ENCODE measurements at places on chromosomes 5 and 9.

DNA sequence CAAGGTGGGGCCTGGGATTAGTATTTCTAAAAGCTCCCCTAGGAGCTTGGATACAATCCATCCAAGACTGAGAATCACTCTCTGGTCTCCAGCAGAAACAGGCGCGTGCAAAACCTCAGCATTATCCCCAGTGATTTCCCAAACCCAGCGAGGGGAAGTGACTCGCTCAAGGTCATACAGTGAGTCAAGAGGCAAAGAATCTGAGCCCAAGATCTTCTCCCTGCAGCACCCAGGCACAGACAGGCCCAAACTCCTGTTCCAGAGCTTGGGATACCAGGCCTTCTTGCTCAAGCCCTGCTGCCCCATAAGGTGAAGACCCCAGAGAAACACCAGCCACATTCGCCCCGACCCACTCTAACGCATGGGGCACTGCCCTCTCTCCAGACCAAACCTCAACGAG lies 33.2 kb downstream of the SHB start:
- no peak for DNase-seq

DNA sequence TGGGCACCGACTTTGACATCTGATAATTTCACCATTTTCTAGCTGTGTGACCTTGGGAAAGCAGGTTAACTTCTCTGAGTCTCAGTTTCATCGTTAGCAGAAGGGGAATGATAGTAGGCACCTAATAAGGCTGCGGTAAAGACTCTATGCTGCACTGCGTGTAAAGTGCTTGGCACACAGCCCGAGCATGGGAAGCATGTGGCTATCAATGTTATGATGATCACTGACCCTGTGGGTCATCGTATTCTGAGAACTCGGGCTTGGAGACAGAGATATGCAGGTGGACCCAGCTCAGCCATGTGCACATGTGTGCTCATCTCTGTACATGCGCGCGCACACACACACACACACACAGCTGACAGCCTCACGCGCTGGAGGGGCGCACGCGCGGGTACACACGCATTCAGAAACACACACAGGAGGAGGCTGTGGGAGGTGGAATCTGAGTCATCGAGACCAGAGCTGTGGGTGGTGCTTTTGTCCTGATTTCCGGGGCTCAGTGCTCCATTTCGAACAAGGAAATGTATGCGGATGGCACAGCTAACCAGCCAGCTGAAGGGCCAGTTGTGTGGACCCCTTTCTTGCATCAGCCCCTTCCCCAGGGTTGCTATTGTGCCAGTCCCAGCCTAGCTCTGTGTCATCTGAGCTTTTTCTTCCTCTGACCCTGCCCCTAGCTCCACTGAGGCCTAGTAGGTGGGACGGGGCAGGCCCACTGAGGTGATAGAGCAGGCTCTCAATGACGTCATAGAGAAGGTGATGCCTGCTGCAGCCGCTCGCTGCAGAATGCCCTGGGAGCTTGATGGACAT lies 11.1 kb upstream of the ARAP3 start:
- no peak for DNase-seq

- DNase-seq: no peak
Measured at GRCh38 chr5:42514754-42515153, 91.5 kb downstream of the GHR start.

DNA sequence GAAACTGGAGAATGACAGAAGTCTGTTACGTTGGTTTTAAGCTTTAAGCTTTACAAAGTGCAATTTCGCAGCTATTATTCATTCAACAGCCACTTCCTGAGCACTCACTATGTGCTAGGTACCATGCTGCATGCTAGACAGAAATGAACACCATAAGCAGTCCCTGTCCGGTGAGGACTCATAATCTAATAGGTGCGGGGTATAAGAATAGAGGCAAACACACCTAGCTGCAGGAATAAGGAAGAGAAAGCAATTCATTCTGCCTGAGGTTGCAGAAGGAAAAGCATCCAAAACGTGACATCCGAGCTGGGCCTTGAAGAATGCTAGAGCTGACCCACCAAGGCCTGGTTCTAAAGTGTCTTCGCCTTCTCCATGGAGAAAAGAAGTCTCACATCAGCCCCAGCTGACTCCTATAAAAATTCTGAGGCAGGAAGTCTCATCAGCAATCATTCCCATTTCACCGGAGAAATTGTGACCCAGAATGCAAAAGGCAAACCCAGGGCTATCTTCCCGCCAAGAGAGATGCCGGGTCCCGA lies 542 bp downstream of the FKBP15 start:
- DNase-seq: no peak

- no peak for DNase-seq
Measured at GRCh38 chr9:134937566-134938345, 20.0 kb upstream of the FCN1 start.

DNA sequence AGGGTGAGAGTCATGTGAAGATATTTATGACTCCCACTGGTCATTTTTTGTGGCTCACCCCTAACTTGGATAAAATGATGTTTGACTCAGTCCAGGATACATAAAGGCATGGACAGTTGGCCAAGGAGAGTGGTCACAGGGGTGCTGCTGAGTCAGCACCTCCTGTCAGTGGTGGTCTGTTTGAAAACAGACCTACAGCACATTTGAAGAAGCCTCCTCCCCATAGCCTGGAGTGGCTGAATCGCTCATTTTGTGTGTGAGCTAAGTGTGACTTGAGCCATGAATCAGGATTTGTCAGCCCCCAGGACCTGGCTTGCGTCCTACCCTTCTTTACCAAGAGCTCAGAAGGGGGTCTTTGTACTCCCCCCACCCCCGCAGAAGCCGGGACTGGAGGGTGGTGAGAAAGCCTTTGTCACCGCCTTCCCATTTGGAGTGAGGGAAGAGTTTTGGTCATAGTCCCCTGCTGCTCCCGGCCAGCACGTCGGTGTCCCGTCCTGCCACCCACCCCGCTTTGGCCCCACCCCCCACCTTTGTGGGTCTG lies 35.6 kb downstream of the TRIO start:
- DNase-seq: no peak

DNA sequence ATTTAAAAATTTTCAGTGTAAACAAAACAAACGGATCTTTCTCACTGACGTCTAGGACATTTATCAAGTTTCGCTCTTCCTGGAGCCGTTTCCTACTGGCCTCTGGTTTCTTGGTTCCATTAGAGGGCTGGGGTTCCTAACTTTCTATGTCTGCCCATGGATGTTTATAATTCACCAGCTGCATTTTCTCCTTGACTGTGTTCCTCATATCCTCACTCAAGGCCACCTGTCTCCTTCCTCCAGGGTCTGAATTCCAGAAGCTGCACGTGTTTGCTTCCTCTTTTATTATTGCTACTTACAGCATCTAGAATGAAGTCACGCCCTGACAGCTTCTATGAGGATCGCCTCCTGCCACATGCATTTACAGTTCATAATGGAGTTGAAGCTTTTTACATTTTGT lies 74.1 kb upstream of the BASP1 start:
- no peak for DNase-seq

DNA sequence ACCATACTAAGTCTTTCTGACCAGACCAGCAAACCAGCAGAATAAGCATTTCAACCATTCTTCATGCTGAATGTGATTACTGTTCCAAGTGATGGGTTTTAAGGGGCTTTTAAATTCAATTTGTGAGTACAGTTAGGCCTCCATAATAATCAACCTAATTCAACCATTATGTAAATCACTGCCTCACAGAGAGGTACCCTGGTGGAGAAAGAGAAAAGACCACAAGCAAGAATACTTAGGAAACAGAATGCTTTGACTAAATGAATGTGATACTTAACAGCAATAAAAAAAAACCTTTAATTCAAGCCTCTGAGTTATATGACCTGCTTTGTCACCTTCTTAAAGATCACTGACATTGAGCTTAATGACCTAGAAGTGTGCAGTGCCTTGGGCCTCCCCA lies 162.1 kb downstream of the EPB41L4A start:
- DNase-seq: no peak

DNA sequence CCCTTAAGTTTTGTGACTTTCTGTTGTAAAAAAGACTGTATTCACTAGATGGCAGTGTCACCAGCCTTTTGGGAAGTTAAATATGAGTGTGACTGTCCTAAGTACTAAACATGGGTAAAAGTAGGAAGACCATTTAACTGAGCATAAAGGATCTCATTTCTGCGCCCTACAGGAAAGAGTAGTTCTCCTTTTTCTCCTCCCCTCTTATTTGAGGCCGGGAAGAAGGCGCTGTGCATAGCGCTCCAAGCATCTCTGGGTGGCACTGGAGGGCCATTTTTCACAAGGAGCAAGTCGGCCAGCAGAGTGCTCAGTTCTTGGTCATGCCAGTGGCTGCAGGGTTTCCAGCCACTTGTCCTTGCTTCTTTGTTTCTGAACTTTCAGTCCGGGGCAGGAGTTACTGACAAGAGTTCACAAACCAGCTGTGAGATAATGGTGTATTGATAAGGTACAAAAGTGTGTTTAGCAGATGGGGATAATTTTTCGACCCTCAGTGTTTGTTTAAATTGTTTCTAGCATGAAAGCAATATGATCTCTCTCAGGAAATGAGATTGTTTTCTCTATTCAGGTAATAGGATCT lies 227.6 kb upstream of the DMRT1 start:
- peak; percentile 63 for DNase-seq

- no peak for DNase-seq
Measured at GRCh38 chr5:10913841-10914240, 152.8 kb upstream of the DAP start.

Data from left renal cortex interstitium (tissue), 4 donors.